HEK293T (cell line): ENCODE measurements at places on chromosomes 7 and 10.

- DNase-seq, result no peak
Observed at GRCh38 chr7:148182264-148182663, 408.3 kb upstream of the C7orf33 start.

DNA sequence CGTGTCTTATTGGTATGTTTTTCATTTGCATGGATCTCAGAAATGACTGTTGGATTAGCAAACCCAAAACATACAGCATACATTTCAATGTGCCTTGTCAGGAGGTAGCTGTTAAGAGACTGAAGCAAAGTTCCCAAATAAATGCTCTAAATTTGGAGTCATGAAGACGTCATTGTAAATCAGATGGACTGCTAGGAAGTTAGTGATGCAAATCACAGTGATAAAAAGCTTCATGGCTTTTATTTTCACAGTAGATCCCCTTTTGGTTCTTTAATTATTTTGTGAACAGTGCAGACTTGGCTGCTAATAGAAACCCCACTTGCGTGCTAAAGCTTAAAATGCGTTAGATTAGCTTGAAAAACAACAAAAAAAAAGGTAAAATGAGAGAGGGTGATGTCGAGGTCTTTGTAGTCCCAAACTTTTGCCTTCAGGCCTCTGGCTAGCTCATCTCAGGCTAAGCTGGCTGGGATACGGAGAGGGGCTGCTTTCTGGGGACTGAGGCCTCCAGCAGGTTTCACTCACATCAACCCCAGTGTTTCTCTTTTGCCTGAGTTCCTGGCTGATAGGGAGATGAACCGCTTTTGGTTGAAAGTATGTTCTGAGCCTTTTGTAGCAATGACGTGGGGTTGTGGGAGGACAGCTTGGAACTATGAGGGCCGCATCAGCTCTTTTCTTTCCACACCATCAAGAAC is 107.1 kb upstream of the CDCA7L start:
- DNase-seq, result no peak

- no peak for DNase-seq
Observed at GRCh38 chr10:17169803-17170202, 31.7 kb downstream of the TRDMT1 start.

DNA sequence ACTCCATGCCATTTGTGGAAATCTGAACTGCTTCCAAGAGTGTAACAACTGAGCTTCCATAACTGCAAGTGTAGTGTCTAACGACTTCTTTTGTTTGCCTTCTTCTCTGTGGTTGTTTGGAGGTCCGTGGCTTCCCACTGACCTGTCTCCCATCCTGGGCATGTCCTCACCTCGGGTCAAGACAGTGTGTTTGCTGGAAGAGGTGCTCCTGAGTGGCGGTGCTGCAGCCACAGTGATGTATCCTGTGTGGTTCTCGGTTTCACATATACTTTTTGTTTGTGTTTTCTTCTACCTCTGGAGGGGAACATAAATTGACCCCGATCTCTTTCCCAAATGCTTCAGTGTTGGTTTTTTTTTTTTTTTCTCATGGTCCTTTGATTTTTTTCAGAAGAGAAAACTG is 84.7 kb upstream of the NPVF start:
- DNase-seq, result no peak

- DNase-seq, result no peak
Observed at GRCh38 chr7:131066635-131067034, 261.0 kb upstream of the MKLN1 start.

DNA sequence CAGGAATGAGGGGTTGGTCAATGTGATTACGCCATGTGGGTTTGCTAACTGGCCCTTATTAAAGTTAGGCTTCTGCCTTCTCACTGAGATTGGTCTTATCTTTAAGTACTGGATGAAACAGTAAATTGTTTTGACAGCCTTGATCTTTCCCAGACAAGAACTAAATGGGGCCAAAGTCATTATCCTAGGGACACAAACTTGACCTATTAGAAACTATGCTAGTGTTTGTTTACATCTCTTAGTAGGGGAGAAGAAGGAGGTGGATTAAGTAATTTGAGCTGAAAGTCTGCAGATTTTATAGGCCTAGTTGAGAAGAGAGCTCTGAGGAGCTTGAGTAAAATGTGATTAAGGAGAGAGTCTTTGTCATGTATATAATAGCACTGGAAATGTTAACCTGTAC is 386.9 kb downstream of the HTR7 start:
- DNase-seq, result no peak

DNA sequence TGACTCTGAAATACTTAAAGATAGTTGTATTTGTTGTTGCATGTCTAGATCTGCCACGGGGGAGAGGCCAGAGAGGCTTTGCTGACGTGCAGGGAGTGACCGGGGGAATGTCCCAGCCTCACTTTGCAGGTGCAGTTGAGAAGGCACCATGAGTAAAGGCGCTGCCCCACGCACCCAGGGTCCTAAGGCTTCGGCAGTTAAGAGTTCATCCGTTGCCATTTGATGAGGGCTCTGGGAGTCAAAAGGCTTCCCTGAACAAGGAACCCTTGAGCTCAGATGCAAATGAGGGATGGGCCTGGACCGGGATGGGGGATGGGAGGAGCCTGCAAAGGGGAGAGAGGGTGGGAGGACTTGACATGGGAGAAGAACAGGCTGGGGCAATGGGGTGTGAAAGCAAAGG is 20.4 kb downstream of the PPP2R2D start:
- DNase-seq, result no peak

GRCh38 chr10:63767138-63767801 is 246.1 kb downstream of the REEP3 start:
- no peak for DNase-seq

GRCh38 chr10:79020015-79020491 is 48.7 kb upstream of the ZMIZ1 start:
- no peak for DNase-seq

- DNase-seq, result no peak
Observed at GRCh38 chr7:150973571-150974451, 4.3 kb downstream of the KCNH2 start.

DNA sequence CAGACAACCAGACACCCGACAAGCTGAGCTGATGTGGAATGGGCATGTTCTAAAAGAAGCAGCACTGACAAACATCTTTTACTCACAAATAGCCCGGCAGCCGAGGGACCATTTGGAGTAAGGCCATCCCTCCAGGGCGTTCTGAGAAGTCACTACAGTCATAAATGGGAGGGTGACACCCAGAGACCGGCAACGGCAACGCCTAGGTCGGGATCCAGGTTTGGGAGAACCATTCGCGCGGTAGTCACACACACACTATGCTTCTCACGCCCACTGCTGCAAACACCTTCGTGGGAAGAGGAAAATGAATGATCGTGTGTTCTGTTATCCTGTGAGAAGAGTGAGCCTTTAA is 9.8 kb downstream of the TNS3 start:
- no peak for DNase-seq

DNA sequence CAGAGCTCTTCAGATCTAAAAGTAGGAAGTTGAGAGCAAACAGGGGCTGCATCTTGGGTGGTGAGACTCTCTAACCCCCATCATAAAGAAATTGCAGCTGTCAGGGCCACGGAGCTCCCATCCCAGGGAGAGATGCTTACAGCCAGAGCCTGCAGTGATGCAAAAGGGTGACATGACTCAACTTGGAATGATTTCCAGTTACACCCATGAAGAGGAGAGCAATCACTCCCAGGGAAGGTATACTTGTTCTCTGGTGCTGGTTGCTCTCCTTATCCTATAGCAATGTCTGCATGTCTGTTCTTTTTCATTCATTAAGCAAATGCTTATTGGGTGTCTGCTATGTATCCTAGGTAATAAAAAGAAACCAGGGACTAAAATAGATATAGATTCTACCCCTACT is 228.0 kb downstream of the RAB11FIP2 start:
- no peak for DNase-seq

DNA sequence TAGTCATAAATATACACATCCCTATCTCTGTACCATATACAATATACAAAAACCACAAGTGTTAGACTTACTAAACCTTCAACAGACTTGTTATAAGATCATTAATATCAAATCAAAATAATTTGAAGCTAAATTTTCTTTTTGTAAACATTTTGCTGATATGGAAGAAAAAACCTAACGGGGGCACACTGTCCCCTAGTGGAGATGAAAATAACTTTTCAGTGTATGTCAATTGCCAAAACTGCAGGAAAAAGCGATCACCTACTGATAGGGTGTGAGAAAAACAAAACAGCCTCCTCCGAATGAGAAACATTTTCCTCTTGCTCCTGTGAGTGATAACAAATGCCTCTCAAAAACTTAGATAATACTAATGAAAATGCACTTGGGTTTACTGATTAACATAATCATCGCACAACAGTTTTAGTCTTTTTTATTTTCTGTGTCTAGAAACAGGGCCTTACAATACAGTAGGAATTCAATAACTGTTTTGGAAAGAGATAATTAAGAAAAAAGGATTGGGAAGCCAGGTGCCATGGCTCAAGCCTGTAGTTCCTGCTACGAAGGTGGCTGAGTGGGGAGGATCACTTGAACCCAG is 322.7 kb downstream of the CRPPA start:
- DNase-seq, result peak; percentile 27

GRCh38 chr7:54629771-54630170 is 87.6 kb downstream of the VSTM2A start:
- no peak for DNase-seq

DNA sequence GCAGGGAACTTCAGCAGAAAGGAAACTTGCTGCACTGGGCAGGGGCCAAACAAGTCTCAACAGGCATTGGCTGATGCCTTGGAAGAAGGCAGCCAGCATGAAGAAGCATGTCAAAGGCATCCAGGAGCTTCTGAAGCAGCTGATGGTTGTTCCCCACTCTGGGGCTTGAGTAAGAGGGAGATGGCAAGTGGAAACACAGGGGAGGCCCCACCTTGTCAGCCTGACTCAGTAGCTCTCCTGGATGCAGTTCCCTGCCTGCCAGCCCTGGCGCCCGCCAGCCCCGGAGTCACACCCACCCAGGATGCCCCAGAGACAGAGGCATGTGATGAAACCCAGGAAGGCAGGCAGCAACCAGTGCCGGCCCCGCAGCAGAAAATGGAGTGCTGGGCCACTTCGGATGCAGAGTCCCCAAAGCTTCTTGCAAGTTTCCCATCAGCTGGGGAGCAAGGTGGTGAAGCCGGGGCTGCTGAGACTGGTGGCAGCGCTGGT is 96.5 kb downstream of the TACC2 start:
- DNase-seq, result no peak

DNA sequence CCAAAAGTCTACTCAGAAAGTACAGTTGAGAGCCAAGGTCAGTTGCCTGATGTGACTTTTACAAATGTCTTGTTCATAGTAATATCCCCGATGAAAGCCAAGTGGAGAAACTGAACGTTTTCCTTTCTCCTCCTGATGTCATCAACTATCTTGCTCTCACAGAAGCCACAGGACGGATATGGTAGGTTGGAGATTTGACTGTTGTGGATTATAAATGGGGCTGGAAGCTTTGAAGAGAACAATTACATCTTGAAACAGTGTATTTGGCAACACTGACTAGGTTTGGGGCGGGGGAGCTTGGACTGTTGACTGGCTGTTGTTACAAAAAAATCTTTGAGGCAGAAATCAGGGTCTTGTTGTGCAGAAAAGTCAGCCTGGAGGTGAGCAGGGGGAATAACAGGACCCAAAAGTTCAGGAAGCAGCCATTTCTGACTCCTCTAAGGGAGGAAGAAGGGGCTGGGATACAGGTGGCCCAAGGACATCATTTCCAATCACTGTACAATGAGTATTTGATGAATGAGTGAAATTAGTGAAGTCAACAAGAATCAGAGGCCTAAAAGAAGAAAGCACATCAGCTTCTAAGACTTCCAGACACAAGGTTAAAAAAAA is 24.3 kb downstream of the PLEKHS1 start:
- DNase-seq, result no peak

GRCh38 chr7:13835442-13835841 is 154.0 kb downstream of the ETV1 start:
- no peak for DNase-seq

DNA sequence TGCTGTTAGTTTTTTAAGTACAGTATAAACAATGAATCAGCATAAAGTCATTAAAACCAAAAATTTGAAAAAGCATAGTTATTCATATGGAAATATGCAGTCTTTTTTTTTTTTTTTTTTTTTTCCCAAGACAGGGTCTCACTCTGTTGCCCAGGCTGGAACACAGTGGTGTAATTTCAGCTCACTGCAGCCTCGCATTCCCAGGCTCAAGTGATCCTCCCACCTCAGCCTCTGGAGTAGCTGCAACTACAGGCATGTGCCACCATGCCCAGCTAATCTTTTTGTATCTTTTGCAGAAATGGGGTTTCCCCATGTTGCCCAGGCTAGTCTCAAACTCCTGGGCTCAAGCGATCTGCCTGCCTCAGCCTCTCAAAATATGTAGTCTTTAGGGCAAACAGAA is 182.0 kb downstream of the SEMA3E start:
- no peak for DNase-seq
